HL-60 (cell line): ENCODE measurements at places on chromosomes 1 and 21.

DNA sequence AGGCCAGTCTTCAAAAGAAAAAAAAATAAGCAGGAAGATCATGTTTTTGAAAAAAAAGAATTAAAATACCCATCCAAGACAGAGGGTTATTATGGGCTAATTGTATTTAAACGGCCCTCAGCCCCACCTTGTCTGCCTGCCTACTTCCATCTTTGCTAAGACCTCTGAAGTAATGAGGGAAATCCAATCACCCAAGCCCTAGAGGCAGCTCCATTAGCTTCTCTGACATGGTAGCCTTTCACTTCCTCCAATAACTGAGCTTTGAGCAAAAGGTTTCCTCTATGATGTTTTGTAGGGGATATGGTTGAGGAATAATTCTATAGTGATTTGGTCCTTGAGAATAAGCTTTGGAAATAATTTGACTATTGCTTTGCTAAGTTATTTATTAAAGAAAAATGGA, 178.2 kb upstream of the SGIP1 start:
- DNase-seq: no peak

DNA sequence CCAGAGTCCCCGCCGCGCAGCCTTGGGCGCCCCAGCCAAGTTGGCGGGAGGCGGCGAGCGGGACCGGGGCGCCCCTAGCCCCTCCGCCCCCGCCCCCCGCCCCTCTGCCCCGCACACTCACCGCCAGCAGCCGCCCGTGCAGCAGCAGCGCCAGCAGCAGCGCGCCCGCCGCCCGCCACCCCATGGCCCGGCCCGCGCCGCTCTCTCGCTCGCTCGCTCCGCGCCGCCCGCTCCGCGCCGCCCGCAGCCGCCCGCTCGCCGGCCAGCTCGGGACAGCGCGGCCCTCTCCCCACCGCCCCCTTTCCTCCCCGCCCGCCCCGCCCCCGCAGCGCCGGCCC, at the start of gene HSPG2:
HSPG2 (minus strand) TSS at position 277 of the 338 bp plus-strand sequence; CDS start at position 184, 93 bp downstream.
- DNase-seq: no peak

- DNase-seq: no peak
Observed at GRCh38 chr21:46056450-46056903, 41.4 kb upstream of the COL6A2 start.

DNA sequence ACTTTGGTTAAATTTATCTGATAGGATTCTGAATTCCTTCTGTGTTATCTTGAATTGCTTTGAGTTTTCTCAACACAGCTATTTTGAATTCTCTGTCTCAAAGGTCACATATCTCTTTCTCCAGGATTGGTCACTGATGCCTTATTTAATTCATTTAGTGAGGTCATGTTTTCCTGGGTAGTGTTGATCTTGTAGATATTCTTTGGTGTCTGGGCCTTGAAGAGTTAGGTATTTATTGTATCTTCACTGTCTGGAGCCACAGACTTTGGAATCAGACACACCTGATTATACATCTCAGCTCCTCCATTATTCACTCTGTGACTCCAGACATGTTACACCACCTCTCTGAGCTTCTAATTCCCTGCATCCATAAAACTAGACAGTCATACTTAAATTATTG, 34.2 kb upstream of the ETS2 start:
- DNase-seq: no peak

GRCh38 chr1:10171105-10171767, 39.1 kb upstream of the KIF1B start:
- DNase-seq: no peak

DNA sequence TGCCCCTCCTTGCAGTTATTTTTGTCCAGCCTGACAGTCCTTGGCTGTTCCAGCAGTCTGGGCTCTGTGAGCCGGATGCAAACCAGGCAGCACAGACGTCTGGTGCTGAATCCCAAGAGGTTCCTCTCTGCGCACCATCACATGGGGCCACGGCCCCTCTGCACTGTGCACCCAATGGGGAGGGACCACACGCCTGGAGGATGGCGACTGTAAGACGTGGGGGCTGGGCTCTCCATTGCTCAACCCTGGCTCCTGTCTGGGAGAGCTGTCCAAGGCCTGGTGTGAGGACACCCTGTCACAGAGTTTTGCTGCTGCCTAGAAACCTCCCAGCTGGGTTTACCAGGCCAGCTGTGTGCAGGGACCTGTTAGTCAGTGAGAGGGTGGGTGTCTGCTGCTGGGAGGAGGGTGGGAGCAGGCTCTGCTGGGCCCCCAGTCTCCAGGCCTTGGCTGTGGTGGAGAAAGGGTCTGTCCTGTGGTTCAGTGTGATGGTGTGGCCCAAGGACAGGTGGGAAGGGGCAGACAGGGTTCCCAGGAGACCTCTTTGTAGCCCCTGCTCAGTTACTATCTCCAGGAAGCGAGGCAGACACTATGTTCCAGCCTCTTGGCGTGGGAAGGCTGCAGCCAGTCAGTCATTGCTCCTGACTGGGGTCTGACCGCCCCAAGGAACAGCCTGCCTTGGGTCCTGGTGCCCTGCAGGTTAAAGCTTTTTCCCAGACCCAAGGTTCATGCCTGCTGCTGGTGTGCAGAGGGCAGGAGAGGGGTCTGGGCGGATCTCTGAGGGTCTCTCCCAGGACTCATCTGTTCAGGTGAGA, 13.8 kb downstream of the HEYL start:
- DNase-seq: no peak

- no peak for DNase-seq
Observed at GRCh38 chr1:231207437-231207836, 33.6 kb upstream of the GNPAT start.

DNA sequence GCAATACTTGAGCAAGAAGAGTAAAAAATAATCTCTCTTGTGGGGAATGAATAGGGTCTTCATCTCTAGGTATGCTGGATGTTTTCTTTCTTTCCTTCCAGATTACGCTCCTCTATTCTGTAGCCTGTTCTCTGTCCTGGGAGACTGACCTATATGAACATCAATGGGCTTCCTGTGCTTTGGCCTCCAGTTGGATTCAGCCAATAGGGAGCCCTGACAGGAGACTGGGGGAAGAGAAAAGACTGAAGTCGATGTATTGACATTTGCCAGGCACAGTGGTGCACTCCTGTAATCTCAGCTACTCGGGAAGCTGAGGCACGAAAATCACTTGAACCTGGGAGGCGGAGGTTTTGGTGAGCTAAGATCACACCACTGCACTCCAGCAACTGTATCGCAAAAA, 17.6 kb downstream of the SEMA6C start:
- no peak for DNase-seq

DNA sequence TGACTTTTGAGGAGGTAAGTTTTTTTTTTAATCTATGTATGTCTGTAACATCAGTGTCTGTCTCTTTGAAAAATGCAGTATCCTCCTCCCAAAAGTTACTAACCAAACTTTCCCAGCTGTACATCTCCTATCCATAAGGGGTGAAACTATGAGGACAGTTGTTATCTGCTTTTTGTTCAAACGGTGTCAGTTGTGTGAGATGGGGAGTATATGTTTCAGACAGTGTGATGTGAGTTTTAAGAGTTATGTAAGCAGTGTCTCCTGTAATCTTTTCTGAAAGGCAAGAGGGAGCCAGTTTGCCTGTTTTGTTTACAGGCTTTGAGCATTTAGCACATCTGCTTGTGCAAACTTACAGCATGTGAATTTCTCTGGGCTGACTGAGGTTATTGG, 34.8 kb upstream of the CACYBP start:
- no peak for DNase-seq

DNA sequence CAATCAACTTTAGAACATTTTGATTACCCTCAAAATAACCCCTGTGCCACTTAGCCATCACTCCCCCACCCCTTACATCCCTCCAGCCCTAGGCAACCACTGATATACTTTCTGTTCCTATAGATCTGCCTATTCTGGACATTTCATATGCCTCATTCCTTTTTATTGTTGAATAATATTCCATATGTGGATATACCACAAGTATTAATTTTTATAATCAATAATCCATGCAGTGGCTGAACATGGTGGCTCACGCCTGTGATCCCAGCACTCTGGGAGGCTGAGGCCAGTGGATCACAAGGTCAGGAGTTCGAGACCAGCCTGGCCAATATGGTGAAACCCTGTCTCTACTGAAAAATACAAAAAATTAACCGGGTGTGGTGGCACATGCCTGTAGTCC, 20.1 kb upstream of the MED18 start:
- DNase-seq: no peak
